ENCODE measurements at places on chromosomes 11 and 22.

DNA sequence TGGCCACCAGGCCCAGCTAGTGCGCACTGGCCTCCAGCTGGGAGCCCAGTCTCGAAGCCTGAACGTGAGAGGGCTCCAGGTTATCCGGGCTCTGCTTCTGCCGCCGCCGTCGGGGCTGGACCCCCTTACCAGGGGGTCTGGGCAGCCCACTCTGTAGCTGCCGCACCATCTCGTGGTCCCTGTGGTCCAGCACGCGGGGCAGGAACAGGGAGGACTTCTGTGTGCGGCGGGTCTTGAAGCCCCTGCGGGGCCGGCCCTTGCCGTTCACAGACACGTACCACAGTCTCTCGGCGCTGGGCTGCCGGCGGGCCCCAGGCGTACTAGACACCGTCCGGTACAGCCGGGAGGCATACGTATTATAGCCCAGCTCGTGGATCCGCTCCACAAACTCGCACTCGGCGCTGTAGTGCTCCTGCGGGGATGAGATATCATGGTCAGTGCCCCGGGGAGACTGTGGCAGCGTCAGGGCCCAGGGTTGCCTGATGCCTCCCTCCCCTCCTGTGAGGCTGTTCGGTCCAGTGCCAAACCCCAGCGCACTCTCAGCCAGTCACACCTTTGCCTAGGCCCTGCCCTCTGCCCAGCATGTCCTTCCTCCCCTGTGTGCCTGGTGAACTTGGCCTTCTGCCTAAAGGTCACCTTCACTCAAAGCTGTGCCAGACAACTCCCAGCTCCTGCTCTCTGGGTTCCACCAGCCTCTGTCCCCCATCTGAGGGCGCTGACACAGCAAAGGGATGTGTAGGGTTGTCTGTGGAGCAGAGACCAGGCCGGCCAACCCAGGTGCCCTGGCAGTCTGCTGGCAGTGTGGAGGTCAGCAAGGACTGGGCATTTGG lies 8.7 kb downstream of the FGF3 start:
- no peak for DNase-seq

DNA sequence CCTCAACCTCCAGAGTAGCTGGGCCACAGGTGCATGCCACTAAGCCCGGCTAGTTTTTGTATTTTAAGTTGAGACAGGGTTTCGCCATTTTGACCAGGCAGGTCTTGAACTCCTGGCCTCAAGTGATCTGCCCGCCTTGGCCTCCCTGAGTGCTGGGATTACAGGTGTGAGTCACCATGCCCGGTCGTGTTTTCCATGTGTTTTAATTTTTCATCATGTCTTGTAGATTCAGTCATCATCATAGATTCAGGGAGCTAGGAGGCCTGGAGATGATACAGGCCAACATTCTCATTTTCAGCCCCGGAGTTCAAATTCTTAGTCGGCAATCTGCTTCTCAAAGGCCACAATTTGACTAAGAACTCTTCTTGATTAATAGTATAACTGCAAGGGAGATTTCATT lies 73.5 kb upstream of the GRAMD1B start:
- DNase-seq: no peak

GRCh38 chr11:1289211-1289935 lies 20.1 kb downstream of the TOLLIP start:
- DNase-seq: no peak

DNA sequence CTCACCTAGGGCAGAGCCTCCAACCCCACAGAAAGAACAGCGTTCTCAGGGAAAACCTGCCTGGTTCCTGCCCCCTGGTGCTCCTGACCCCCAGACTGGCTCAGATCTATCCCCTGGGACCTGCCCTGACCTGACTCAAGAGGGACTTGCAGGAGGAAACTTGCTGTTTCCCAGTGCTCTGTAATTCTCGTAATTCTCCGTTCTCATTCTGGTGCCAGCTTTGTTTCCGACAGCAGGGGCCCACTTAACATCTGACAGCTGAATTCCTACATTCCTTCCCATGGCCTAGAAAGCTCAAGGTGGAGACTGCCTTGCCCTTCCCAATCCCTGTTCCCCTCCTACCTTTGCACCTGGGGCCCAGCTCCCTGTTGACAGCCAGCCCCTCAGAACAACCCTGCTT lies 12.5 kb upstream of the CSF2RB start:
- DNase-seq: no peak

DNA sequence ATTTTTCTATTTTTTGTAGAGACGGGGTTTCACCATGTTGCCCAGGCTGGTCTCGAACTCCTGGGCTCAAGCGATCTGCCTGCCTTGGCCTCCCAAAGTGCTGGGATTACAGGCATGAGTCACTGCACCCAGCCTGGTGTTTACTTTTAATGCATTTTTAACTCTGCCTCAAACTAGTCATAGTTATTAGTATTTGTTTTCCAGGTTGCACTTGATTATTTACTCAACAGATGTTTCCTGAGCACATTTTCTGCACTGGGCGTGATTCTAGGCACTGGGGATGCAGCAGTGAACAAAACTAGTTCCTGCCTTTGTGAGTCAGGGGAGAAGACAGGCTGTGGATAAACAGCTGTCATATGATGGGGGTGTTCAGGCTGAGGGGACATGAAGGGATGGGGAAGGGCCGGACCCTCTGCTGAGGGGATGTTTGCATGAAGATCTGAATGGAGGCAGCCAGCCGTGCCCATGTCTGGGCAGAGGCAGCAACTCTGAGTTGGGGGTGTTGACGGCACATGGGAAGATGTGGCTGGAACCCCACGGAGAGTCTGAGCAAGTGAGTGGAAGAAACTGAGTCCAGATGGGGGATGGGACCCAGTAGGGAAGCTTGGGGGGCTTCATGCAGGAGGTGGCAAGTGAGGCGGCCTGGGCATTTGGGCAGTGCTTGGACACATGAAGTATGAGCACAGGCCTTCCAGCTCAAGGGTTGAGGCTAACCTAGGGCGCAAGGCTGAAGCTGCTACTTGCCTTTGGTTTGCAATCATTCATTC lies 34.4 kb downstream of the MPPED1 start:
- DNase-seq: no peak

DNA sequence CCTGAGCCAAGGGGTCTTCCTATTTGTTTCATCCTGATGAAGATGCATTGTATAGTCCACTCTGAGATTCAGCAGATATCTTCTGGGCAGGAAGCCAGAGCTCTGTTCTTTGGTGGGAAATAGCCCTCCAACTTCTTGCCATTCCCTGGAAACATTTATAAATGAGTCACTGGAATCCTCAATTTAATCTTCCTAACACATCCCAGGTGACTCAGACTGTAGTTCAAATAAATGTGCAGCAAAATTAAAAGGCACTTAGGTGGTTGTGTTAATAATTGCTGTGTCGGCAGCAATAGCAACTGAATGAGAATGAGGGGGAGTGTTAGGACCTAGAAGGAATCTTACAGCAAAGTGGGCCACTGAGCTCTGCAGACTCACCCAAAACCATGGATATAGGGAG lies 108.6 kb downstream of the INSC start:
- no peak for DNase-seq

GRCh38 chr11:31480930-31481329 lies 28.5 kb downstream of the IMMP1L start:
- DNase-seq: no peak

GRCh38 chr11:120028897-120029258 lies 109.0 kb downstream of the TRIM29 start:
- DNase-seq: no peak

DNA sequence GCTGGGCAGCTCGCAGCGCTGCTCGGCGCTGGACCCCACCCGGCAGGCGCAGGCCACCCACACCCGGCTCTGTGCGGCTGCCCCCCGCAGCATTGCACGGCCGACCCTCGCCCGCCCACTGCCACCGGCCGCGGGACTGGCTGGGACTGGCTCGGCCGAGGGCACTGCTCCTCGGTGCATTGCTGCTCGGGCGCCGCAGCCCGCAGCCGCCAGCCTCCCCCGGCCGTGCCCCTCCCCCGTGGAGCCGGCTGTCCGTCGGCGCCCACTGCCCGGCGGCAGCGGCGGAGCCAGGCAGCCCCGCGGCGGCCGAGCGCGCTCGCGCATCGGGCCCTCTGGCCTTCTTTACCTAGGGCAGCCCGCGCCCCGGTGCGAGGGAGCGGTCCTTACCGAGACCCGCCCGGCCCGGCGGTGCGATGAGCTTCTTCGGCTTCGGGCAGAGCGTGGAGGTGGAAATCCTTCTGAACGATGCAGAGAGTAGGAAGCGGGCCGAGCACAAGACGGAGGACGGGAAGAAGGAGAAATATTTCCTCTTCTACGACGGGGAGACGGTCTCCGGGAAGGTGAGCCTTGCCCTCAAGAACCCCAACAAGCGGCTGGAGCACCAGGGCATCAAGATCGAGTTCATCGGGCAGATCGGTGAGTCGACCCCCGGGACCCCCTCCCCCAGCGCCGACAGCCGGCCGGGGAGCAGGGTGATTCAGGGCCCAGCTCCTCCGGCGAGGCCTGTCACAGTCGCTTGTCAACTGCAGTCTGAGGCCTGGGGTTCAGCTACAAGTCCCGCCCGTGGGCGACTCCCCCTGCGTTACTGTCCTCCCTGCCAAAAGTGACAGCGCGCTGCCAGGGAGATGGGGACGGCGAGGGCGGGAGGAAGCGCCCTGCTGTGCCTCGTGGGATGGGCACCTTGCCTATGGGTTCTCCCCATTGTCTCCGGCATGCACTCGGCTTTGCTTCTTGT lies 516 bp downstream of the VPS26B start:
- no peak for DNase-seq

DNA sequence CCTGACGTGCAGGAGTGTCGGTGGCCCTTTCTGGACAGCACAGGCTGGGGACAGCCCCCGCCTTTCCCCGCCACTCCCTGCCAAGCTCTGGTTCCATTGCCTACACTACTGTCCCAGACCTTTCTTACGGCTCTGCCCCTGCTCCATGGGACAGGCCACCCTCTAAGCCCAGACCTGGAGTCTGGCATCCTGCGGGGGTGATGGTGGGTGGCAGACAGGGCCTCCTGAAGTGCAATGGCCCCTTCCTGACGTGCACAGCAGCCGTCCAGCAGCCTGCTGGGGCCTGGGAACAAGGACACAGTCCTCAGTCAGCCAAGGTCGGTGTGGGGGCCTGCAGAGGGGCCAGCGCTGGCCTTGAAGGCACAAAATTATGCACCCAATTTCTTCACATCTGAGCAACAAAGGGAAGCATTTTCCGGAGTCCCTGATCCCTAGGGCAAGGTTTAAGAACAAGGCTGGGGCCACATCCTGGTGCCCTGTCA lies 79.7 kb upstream of the KCNQ1OT1 start:
- no peak for DNase-seq

- DNase-seq: no peak
Measured at GRCh38 chr11:14617241-14618027, 26.2 kb upstream of the PDE3B start.

DNA sequence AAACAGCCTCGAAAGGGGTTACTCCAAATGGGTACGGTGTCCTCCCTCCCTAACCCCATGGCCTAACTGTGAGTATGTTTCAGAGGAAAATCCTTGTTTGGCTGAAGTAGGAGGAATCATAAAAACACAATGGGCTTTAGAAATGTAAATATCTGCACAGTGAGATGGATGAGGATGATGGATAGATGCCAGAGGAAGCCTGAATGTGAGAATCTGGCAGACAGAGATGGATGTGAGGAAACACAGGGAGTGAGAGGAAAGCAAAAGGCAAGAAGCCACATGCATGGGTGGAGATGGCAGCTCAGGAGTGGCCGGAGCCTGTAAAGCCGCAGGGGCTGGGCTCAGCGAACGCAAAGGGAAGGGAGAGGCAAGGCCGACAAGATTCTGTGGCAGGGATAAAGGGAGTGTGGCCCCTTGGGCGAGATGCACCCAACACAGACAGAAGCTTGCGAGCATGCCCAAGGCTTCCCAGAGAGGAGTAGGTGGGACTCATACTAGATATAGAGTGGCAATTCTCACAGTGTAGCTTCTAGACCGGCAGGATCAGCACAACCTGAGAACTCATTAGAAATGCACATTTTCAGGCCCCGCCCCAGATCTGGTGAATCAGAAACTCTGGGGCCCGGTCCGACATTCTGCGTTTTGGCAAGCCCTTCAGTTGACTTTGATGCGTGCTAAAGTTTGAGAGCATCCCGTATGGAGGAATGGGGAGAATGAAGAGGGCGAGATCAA lies 237.3 kb upstream of the CADM1 start:
- DNase-seq: no peak

DNA sequence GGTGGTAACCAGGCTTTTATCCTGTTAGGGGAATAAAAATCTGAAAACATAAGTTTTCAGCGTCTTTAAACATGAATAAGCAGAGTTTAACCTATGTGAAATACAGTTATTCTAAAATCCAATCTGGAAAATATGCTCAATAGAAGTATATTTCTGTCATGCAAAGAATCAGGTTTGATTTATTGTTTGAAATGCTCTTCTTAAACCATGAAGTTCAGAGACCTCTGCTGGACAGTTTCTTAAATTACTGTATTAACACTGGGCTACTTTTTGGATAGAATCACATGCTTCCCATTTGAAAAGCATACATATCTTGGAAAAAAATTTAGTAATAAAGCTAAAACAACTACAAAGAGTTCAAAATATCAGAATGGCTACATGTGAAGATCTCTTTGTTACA lies 25.4 kb downstream of the APIP start:
- DNase-seq: peak; percentile 39

DNA sequence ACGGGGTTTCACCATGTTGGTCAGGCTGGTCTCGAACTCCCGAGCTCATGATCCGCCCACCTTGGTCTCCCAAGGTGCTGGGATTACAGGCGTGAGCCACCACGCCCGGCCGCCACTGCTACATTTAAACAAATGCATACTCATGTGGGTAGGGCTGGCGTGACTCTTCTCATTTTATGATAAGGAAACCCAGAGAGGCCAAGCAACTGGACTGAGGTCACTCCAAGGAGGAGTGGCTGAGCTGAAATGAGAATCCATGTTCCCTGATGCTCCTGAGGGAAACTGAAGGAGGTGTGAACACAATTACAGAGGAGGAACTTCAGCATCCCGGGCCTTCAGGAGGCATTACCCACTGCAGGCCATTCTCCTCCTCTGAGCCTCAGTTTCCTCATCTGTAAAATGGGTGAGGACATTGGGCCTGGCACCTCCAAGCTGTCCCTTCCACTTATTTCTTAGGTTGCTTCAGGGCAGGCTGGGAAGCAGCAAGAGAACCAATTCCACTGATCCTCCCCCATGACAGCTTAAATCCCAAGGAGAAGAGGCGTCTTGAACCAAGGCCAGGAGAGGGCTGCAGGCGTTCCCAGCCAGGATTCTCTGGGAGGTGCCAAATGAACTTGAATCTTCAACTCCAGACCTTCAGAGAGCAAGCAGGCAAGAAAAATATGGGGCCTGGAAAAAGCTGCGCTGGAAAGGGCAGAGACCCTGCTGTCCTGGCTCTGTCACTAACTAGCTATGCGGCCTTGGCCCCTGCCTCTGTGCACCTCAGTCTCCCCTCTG lies 2.9 kb downstream of the TST start:
- DNase-seq: no peak

GRCh38 chr22:31588970-31589675 lies 72.9 kb downstream of the PISD start:
- no peak for DNase-seq

- DNase-seq: no peak
Measured at GRCh38 chr11:117876059-117876340, 458 bp downstream of the FXYD6 start.

Data from fibroblast of the conjunctiva (primary cell).